ENCODE measurements at places on chromosomes 7 and 10. TPM values are rescaled to one million over a fixed set of nuclear protein-coding genes. Genes with fewer than 3 reads are reported as not detected.

GRCh38 chr7:108455551-108455997, 662 bp downstream of the NRCAM start:
- H3K4me1 ChIP-seq = peaks cover under 1% of the 10 kb centered on the region
- no peak overlapping the region for H3K27ac ChIP-seq
- no peaks in the 10 kb centered on the region for H3K36me3 ChIP-seq
- peak overlapping the region; percentile 51 for H3K4me3 ChIP-seq
- peak; percentile 9 for DNase-seq
- no peaks in the 10 kb centered on the region for H3K27me3 ChIP-seq

DNA sequence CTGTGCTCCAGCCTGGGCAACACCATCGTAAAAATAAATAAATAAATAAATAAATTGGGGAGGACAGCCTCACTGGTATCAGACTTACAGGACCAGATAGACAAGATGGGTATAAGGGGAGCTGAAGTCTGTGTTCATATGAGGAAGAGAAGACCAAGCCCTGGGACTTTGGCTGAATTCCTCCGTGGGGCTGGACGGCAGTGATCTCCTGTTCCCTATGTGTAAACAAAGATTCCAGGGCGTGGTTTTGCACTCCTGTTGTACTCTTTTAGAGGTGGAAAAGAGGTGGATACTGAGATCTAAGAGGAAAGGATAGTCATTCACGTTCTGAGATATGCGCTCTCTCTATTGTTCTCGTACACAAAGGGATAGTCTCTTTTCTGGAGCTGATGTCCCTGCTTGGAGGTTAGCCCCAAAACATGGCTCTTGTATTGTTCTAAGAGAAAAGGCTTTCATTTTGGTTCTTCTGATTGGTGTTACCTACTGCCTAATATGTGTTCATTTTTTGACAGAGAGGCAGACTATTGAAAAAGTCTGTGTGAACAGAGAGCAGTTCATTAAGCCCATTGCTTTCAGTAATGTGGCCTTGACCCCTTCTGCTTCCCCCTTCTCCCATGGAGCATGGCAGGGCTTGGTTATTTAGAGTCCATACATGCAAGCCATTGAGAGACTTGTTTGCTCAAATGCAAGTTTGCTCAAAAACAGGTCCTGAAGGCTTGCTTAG, 12.3 kb downstream of the KCTD7 start:
- no peaks in the 10 kb centered on the region for H3K4me1 ChIP-seq
- H3K27me3 ChIP-seq = no peaks in the 10 kb centered on the region
- no peak overlapping the region for H3K4me3 ChIP-seq
- H3K27ac ChIP-seq = no peak overlapping the region

GRCh38 chr7:68684996-68685395, 913.3 kb upstream of the AUTS2 start:
- DNase-seq = no peak
- H3K36me3 ChIP-seq = no peaks in the 10 kb centered on the region
- H3K4me1 ChIP-seq = no peaks in the 10 kb centered on the region

DNA sequence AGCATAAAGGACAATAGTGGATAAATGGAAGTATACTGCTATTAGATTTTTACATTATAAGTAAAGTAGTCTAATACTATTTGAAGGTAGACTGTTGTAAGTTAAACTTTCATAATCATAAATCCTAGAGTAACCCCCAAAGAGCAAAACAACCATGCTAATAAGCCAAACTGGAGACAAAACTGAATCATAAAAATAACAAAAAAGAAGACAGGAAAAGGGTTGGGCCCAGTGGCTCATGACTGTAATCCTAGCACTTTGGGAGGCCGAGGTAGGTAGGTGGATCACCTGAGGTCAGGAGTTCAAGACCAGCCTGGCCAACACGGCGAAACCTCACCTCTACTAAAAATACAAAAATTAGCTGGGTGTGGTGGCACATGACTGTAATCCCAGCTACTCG, 9.7 kb downstream of the CACUL1 start:
- H3K4me3 ChIP-seq = no peak overlapping the region
- H3K4me1 ChIP-seq = peaks cover 3% of the 10 kb centered on the region
- no peak for DNase-seq

- no peak overlapping the region for H3K4me3 ChIP-seq
- no peak overlapping the region for H3K27ac ChIP-seq
- H3K27me3 ChIP-seq = no peaks in the 10 kb centered on the region
- no peaks in the 10 kb centered on the region for H3K4me1 ChIP-seq
These were observed 61.7 kb downstream of the FAM107B start for GRCh38 chr10:14712991-14713424.

DNA sequence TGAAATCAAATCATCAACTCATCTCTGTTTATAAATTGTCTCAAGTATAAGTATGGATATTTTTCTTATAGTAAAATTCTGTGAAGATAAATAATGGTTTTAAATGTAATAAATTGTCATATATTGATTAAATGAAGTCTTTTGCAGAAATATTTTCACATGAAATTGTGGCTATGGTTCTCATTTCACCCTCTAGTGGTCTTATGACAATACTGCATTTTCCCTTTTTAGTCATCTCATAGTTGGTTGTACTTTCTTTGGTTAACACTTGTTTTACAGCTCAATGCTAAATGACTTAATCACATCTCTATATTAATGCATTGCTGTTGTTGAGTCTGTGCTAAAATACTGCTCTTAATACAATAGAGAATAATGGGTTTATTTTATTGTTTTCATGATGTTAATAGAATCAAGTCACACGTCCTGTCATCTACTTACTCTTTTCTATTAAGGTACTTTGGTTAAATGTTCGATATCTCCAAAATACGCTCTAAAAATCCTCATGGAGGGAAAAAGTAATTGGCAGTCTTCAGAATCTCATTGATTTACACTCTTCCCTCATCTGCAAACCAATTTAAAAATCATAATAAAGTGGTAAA, 38.0 kb upstream of the CACNA2D1 start:
- DNase-seq = no peak
- no peak overlapping the region for H3K27ac ChIP-seq
- H3K4me3 ChIP-seq = no peak overlapping the region
- H3K4me1 ChIP-seq = no peaks in the 10 kb centered on the region

GRCh38 chr7:116182023-116182422, 28.3 kb upstream of the TES start:
- peaks cover 3% of the 10 kb centered on the region for H3K4me1 ChIP-seq
- no peaks in the 10 kb centered on the region for H3K27me3 ChIP-seq
- no peak overlapping the region for H3K27ac ChIP-seq
- H3K36me3 ChIP-seq = no peaks in the 10 kb centered on the region
- DNase-seq = no peak

GRCh38 chr10:3762309-3762708, 22.7 kb downstream of the KLF6 start:
- H3K27me3 ChIP-seq = no peaks in the 10 kb centered on the region
- peaks cover 74% of the 10 kb centered on the region for H3K4me1 ChIP-seq
- no peak overlapping the region for H3K27ac ChIP-seq

GRCh38 chr7:466465-467191, 53.0 kb downstream of the PDGFA start:
- no peaks in the 10 kb centered on the region for H3K4me1 ChIP-seq
- DNase-seq = no peak
- H3K4me3 ChIP-seq = no peak overlapping the region
- no peaks in the 10 kb centered on the region for H3K27me3 ChIP-seq
- no peaks in the 10 kb centered on the region for H3K36me3 ChIP-seq

- no peaks in the 10 kb centered on the region for H3K27me3 ChIP-seq
- no peak overlapping the region for H3K4me3 ChIP-seq
- no peak for DNase-seq
- no peaks in the 10 kb centered on the region for H3K36me3 ChIP-seq
- H3K4me1 ChIP-seq = no peaks in the 10 kb centered on the region
These were observed 2.1 kb downstream of the SPRN start for GRCh38 chr10:133422223-133422806.

GRCh38 chr7:519484-520390, at the start of gene PDGFA:
TSS of gene PDGFA (minus strand) at chr7:519846. CDS start at chr7:519001, 845 bp downstream.
- H3K27ac ChIP-seq = no peak within 1 kb of the TSS
- H3K36me3 ChIP-seq = no peaks in the 10 kb centered on the region
- no peaks in the 10 kb centered on the region for H3K4me1 ChIP-seq
- DNase-seq = no peak
- H3K27me3 ChIP-seq = no peaks in the 10 kb centered on the region

GRCh38 chr7:45434167-45434784, 139.9 kb upstream of the ADCY1 start:
- no peak for DNase-seq
- H3K36me3 ChIP-seq = no peaks in the 10 kb centered on the region
- H3K27me3 ChIP-seq = no peaks in the 10 kb centered on the region
- H3K4me1 ChIP-seq = no peaks in the 10 kb centered on the region
- no peak overlapping the region for H3K4me3 ChIP-seq

GRCh38 chr10:108465871-108466641, 1301.5 kb upstream of the SORCS1 start:
- no peaks in the 10 kb centered on the region for H3K36me3 ChIP-seq
- no peak for DNase-seq
- H3K27ac ChIP-seq = no peak overlapping the region
- no peaks in the 10 kb centered on the region for H3K4me1 ChIP-seq

GRCh38 chr7:95427914-95428516, 6.8 kb downstream of the PON2 start:
- H3K27ac ChIP-seq = no peak overlapping the region
- H3K4me1 ChIP-seq = no peaks in the 10 kb centered on the region
- no peaks in the 10 kb centered on the region for H3K36me3 ChIP-seq
- DNase-seq = no peak
- H3K27me3 ChIP-seq = no peaks in the 10 kb centered on the region

DNA sequence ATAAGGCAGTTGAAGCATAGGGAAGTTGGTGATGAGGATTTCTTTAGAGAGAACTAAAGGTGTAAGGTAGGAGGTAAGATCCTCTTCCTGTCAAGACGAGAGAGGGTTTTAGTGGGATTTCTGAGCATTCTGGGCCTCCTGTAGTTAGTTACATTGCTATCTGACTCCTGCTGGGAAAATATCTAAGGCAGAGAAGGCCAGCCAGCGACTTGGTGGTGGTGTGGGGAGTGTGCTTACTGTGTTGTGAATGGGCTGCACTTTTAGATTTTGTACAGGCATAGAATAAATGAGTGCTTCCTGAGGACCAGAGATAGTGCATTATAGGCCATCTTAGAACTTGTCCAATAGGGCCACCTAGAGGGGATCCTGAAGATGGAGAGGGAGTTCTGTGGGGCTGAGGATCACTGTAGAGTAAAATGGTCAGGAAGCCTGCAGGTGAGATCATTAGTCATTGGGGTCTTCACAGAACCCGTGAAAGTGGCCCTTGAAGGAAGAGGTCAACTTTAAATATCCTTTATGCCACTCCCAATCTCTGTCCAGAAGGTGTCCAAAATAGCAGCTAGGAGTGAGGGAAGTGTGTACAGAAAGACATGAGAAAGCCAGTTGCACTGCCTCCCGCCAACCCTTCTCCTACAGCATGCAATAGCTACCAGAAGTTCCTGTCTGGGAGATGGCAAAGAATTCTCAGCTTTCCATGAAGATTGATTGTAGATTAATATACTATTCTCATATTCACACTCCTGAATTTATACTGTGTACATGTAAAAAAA, 266.6 kb downstream of the POLR1F start:
- no peak for DNase-seq
- no peaks in the 10 kb centered on the region for H3K36me3 ChIP-seq
- no peaks in the 10 kb centered on the region for H3K27me3 ChIP-seq
- H3K4me1 ChIP-seq = no peaks in the 10 kb centered on the region
- no peak overlapping the region for H3K27ac ChIP-seq

GRCh38 chr7:28280516-28280915, 99.9 kb upstream of the JAZF1 start:
- no peak overlapping the region for H3K4me3 ChIP-seq
- no peaks in the 10 kb centered on the region for H3K36me3 ChIP-seq
- no peaks in the 10 kb centered on the region for H3K4me1 ChIP-seq
- no peak for DNase-seq
- no peak overlapping the region for H3K27ac ChIP-seq

- DNase-seq = no peak
- no peaks in the 10 kb centered on the region for H3K27me3 ChIP-seq
- H3K4me1 ChIP-seq = no peaks in the 10 kb centered on the region
- no peak overlapping the region for H3K4me3 ChIP-seq
- H3K27ac ChIP-seq = no peak overlapping the region
These were observed 59.7 kb upstream of the LRRC18 start for GRCh38 chr10:48999346-48999745.

GRCh38 chr7:66522518-66522917, 106.2 kb upstream of the KCTD7 start:
- no peaks in the 10 kb centered on the region for H3K4me1 ChIP-seq
- H3K4me3 ChIP-seq = no peak overlapping the region
- no peaks in the 10 kb centered on the region for H3K27me3 ChIP-seq
- H3K27ac ChIP-seq = no peak overlapping the region
- no peaks in the 10 kb centered on the region for H3K36me3 ChIP-seq

GRCh38 chr10:109103278-109103677, 820.0 kb downstream of the XPNPEP1 start:
- H3K27ac ChIP-seq = no peak overlapping the region
- no peaks in the 10 kb centered on the region for H3K4me1 ChIP-seq
- H3K27me3 ChIP-seq = no peaks in the 10 kb centered on the region
- no peak for DNase-seq
- no peak overlapping the region for H3K4me3 ChIP-seq
- no peaks in the 10 kb centered on the region for H3K36me3 ChIP-seq

DNA sequence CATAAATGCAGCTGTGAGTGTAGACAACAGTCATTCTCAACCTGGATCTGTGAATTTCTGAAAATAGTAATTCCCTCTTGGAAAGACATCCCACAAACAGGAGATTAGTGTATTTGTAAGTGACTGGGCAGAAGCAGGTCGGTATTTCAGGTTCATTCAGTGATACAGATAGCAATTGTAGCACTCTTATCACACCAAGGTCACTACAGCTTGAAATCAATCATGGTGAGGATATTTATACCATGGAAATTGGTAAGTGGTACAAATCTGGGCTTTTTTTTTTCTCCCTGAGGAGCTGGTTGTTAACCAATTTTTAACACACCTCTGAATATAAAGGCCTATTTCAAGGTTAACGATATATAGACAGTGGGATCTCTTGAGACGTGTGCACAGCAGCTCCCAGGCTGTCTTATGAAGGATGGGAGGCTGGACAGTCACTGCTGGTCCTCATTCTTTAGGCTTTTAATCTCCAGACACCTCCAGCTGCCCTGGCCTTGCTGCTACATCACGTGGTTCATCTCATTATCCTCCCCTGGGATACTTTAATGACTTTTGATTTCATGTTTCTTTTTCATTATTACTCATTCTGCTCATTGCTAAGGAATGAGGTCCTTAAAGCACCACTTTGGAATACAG, 87.1 kb downstream of the ITGA8 start:
- H3K27me3 ChIP-seq = no peaks in the 10 kb centered on the region
- no peak overlapping the region for H3K27ac ChIP-seq

CRCP gene
- 30.9 TPM for total RNA-seq

IGFBP3 gene
- total RNA-seq = 8.8 TPM

COG5 gene
- total RNA-seq = 48.0 TPM

DGKI gene
- not detected for total RNA-seq

BLNK gene
- total RNA-seq = 6.5 TPM

ECHS1 gene
- 17.5 TPM for total RNA-seq

ICA1 gene
- 5.8 TPM for total RNA-seq

LRRTM3 gene
- total RNA-seq = not detected

PDZD7 gene
- 2.1 TPM for total RNA-seq

CALCR gene
- not detected for total RNA-seq

Data from naive thymus-derived CD4-positive, alpha-beta T cell (primary cell).